ENCODE measurements at places on chromosomes 1 and 21.

DNA sequence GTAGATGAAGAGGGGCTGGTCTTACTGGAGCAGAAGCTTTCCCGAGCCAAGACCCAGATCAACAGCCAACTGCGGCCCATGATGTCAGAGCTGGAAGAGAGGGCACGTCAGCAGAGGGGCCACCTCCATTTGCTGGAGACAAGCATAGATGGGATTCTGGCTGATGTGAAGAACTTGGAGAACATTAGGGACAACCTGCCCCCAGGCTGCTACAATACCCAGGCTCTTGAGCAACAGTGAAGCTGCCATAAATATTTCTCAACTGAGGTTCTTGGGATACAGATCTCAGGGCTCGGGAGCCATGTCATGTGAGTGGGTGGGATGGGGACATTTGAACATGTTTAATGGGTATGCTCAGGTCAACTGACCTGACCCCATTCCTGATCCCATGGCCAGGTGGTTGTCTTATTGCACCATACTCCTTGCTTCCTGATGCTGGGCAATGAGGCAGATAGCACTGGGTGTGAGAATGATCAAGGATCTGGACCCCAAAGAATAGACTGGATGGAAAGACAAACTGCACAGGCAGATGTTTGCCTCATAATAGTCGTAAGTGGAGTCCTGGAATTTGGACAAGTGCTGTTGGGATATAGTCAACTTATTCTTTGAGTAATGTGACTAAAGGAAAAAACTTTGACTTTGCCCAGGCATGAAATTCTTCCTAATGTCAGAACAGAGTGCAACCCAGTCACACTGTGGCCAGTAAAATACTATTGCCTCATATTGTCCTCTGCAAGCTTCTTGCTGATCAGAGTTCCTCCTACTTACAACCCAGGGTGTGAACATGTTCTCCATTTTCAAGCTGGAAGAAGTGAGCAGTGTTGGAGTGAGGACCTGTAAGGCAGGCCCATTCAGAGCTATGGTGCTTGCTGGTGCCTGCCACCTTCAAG is 57.3 kb downstream of the LAMC2 start:
- DNase-seq, result no peak

- DNase-seq, result peak; percentile 55
Measured at GRCh38 chr1:150161747-150162581, 12.2 kb downstream of the PLEKHO1 start.

- DNase-seq, result no peak
Measured at GRCh38 chr1:224939844-224940425, 10.5 kb downstream of the DNAH14 start.

DNA sequence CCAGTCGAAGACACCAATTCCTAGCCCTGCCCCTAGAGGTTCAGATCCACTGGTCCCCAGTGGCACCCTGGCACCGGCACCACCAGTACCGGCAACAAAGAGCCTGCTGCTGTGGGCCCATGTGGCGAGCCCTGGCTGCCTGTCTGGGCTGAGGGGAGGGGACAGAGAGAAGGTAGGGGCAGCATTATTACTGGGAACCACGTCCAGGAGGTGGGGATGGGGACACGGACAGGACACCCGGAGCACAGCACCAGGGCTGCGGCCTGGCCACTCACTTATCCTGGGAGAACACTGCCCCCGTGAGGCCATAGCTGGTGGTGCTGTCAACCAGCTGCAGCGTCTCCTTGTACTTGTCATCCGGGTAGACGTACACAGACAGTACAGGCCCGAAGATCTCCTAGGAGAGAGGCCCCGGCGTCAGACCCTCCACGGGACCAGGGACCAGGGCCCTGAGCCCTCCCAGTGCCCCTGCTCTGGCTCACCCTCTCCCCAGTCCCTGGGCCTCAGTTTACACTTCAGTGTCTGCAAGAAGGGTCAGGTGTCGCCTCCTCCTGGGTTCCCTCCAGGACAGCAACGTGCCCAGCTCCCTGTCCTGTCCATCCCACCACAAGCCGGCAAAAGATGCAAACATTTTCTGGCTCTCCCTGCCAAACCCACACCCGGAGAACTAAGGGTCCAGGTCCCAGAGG is 15.8 kb upstream of the TAS1R2 start:
- peak; percentile 93 for DNase-seq

GRCh38 chr1:31708324-31708723 is 4.5 kb upstream of the COL16A1 start:
- no peak for DNase-seq

GRCh38 chr21:26965040-26965906 is 1.6 kb downstream of the ADAMTS5 start:
- DNase-seq, result no peak

GRCh38 chr1:41853907-41854306 is 64.8 kb downstream of the HIVEP3 start:
- no peak for DNase-seq

DNA sequence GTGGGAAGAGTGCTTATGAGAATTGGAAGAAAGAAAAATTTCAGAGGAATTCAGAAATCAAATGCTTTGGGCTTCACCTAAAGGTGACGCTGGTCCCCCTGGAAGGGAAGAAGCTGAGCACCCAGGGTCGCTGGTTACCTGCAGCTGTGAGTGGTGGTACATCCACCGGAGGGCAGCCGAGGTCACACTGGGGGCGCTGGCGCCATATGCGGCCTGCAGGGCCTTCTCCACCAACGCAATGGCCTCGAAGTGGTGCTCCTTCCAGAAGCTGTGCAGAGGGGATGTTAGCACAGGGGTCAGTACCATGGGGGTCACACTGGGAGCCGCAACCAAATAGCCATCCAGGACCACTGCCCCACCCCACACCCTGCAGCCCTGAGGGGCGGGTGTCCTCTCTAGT is 6.1 kb downstream of the AKR7A2 start:
- no peak for DNase-seq

- no peak for DNase-seq
Measured at GRCh38 chr1:167994560-167994959, 57.7 kb upstream of the MPC2 start.

GRCh38 chr1:189409774-189410173 is 1067.9 kb downstream of the BRINP3 start:
- no peak for DNase-seq

- no peak for DNase-seq
Measured at GRCh38 chr1:26700711-26701110, 4.9 kb downstream of the ARID1A start.

- no peak for DNase-seq
Measured at GRCh38 chr1:200380589-200381021, 29.2 kb downstream of the ZNF281 start.

DNA sequence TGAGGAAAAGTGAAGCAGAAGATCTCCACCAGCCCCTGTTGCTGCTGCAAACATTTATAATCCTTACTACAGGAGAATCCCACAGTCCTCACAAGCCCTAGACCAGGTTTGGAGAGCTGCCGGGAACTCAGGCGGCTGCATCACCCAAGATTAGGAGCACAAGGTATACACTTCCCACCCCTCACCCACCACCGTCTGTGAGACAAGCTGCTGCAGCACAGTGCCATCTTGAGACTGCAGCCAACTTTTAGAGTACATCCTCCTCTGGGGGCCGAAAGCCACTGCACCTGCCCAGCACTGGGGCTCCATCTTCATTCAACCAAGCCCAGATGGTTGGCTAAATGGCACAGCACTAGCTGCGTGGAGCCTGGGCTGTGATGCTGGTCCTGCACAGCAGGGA is 13.8 kb downstream of the OLFML3 start:
- DNase-seq, result no peak

DNA sequence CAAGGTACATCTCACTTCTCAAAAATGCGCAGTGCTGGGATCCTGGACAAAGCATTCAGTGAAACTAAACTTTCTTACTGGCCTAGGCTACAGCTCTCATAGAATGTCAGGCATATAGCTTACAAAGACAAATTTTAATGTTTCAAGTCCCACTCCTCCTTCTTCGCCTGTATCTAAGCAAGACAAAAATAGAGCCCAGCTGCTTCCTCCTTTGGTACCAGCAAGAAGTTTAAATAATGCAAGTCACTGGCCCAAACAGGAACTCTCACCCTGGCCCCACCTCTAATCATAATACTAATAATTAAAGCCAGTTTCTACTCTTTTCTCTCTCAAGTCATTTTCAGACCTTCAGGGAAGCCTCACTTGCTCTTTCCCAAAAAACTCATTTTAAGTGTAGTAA is 1267.9 kb downstream of the MRPL39 start:
- DNase-seq, result no peak

DNA sequence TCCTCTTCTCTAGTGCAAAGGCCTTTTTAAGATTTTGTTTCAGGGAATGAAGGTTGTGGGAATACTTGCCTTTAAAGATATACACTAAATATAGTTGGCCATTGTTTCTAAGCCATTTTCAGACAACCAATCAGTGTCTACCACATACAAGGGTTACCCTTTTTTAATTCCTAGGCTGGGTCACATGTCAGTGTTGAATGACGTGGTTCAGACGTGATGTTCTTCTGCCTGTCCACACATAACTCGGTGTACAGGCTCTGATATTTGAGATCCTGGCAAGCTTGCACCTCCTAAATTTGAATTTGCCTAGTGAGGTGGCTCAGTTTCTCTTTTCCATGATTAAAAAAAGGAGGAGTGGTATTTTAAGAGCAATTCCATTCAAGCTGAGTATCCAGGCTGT is 38.8 kb downstream of the DTL start:
- DNase-seq, result no peak

- DNase-seq, result no peak
Measured at GRCh38 chr1:30117685-30118084, 605.7 kb downstream of the MATN1 start.

GRCh38 chr1:84653130-84653677 is 37.1 kb downstream of the SSX2IP start:
- DNase-seq, result no peak

- no peak for DNase-seq
Measured at GRCh38 chr1:44681905-44682882, 7.7 kb downstream of the ARMH1 start.

- DNase-seq, result peak; percentile 49
Measured at GRCh38 chr1:204065174-204065985, 7.5 kb upstream of the SOX13 start.

DNA sequence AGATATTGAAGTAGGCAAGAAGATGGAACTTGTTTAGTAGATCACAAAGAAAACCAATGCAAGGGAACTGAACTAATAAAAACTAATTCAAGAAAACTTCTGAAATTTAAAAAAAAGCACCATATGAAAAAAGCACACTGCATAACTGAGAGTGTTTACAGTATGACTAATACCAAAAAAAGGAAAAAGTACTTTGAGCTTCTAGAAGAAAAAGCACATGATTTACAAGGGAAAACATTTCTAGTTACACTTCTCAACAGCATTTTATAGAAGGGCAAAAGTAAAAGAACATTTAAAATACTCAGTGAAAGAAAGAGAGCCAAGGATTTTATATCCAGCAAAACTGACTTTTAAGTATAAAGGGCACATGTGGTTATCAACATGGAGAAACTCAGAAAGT is 233.6 kb downstream of the RPS6KC1 start:
- peak; percentile 6 for DNase-seq

DNA sequence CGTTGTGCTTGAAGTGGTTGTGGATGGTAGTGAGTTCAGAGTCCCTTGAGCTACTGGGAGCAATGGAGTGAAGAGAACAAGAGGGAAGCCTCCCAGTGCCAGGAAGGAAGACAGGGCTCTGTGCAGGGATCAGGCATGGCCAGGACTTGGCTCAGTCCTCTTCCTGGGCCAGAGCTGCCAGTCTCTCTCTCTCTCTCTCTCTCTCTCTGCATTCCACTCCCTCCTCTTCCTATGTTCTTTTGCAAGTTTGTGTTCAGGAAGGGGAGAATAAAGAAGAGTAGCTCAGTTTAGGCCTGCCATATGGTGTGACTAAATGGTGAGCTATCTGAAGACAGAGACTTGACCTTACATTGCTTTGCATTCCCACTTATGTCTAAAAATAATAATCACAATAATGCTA is 20.5 kb upstream of the RPTN start:
- DNase-seq, result no peak

DNA sequence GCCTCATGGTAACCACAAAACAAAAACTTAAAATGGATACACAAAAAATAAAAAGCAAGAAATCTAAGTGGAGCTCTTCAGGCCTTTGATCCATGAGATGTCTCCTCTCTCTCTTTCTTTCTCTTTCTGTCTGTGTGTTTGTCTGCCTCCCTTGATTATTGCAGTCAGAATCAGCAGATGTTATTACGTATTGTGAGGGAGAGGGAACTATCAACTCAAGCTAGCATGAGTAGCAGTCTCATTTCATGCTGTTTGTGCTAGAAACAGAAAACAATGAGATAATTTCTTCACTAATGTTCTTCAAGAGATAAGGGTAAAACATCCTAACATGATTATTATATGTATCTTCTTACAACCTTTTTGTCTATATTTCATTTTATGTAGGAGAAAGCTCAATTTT is 103.7 kb upstream of the PDC start:
- no peak for DNase-seq

DNA sequence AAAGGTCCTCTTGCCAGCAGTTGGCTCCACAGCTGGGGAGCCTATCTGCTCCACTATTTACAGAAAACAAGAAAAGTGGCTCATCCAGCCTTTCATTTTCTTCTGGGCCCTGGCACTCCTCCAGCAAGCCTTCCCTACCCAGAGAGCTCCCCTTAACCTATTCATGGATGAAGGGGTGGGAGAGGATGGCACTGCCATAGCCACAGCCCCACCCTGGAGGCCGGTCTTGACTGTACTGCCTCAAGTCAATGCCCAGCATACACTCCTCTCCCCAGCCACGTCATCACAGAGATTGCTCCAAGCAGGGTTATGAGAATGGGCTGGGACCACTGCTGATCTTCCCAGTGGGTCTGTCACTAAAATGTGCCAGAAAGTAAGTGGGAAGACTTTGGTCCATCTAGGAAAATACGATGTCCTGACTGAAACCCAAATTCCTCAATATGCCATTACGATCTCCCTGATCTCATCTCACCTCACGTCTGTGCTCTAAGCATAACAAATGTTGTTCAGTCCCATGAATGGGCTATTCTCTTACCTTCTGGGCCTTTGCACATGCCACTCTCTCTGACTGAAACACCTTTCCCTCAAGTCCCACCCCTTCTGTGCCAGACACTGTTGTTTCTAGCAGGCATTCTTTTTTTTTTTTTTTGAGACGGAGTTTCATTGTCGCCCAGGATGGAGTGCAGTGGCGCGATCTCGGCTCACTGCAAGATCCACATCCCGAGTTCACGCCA is 21.4 kb upstream of the PTAFR start:
- DNase-seq, result no peak

- no peak for DNase-seq
Measured at GRCh38 chr1:117104986-117105385, 16.6 kb downstream of the TRIM45 start.

DNA sequence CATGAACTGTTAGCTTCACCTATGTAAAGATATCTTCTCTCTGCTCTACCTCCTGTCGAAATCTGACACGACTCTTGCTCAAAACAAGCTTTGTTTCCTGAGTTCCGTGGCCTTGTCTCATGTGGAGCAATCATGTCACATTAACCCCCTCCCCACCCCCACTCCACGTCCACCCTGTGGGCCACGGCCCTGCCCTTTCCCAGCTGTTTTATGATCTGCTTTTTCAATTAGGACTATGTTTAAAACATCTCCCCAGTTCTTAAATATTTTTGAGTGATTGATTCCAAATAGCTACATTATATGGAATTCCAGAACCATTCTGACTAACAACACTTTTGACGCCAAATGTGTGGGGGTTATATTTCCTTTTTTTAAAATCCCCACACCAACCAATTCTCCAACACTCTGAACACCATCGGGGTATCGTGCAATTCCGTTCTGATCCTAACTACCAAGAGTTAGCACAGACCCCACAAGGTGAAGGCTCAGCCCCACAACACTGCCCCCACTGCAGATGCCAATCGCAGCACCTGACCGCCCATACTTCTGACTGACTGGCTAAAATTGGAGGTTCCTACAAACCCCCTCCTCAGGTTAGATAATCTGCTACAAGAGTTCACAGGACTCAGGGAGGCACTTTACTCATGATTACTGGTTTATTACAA is 12.7 kb upstream of the S100A8 start:
- DNase-seq, result no peak

- no peak for DNase-seq
Measured at GRCh38 chr1:179530352-179530751, 45.4 kb downstream of the NPHS2 start.

All from dermis blood vessel endothelial cell (primary cell).